ENCODE measurements at places on chromosomes 1 and 21.

GRCh38 chr1:206798384-206798996, 26.2 kb upstream of the IL10 start:
- DNase-seq: no peak

DNA sequence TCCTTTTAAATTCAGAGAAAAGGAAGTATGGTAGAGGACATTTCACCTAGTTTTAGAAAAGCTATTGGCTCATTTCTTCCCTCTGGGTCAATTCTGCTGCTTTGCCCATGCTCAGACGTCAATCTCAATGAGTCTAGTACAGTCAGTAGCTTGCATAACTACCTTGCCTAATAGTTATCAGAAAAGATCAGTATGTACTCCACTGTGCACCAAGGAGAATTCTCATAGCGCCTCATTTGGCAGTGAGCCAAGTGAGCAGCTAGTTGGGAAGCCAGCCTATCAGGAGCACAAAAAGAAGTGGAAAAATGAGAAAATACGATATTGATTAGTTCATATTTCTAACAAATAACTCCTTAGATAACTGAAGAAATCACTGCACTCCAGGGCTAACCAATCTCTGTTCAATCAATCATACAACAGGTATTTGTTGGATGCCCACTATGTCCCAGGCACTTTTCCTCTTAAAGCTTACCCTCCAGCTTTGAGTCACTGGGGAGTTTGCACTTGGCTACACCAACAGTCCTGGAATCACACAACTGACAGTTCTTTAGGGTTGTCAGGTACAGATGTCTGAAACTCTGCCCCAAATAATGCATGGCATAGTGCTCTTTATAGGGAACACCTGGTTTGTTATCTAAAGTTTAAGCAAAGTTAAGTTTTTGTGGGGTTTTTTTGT, 50.2 kb downstream of the PRDX6 start:
- DNase-seq: no peak

DNA sequence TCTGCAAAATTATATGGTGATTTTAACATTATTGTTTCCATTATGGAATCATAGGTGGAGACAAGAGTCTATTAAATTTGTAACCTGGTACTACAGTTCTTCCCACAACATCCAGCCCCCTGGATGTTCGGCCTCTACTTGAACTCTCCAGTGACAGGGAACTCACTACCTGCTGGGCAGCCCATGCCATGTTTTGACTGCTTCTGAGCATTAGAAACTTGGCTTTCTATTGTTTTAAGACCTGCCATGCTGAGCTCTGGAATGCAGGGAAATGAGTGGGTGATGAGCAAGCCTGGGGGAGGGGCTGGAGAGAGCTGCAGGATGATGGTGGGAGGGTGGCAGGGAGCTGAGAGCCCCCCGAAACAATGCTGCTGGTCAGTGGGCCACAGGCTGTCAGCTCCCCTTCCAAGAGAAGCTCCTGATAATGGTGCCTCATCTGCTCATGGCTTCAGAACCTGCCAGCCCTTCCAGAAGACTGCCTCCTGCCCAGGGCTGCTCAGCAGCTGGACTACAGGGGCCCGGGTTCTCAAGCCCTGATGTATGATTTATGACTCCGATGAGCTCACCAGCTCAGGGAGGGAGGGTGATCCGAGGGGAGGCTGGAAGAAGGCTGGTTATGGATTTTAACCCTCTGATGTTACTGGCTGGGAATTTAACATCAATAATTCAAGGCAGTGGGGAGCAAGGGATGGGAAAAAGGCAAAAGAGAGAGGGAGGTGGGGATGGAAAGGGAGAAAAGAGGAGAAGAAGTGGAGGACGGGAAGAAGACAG, 205.0 kb downstream of the HIVEP3 start:
- no peak for DNase-seq

DNA sequence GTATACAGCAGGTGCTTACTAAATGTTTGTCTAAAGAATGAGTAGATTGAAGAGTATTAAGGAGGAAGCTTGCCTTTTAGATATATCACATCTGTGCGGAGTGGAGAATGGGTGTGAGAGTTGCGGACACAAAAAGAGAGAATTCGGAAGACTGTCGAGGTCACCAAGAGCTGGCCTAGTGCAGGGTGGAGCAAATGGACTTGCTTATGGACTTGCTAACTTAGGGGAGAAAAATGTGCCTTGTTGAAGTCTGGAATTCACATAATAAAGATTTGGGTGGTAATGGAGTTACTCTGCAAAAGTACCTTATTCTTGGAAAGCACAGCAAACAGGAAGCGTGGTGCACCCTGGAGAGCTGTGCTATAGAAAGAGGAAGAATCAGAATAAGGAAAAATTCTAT, 361.7 kb downstream of the PRDM2 start:
- DNase-seq: no peak

DNA sequence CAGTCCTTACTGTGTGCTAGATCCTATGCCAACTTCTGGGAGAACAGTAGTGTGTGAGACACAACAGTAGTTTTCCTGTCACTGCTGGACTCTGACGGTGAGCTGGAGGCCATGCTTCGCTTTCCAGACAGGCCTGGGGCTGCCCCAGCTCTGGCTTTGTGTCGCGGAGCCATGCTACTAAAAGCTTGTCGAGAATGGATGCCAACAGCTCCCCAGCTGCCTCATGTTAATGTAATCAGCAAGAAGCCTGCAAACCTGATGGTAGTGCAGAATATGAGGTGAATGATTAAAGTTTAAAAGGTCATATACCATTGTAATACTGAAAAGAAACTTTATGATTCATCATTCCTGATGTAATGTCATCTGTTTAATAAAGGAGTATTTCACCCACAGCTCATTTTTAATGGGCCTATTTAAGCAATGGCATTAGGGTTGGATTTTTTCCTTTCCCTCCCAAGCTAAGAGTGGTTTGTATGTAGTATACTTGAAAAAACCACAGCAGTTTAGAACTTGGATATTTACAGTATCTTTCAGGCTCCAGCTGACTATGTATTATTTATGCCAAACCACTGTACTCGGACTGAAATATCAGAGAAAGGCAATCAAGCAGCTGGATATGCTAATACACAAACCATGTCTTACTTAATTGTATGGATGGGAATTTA, 343.0 kb downstream of the NUF2 start:
- DNase-seq: no peak

DNA sequence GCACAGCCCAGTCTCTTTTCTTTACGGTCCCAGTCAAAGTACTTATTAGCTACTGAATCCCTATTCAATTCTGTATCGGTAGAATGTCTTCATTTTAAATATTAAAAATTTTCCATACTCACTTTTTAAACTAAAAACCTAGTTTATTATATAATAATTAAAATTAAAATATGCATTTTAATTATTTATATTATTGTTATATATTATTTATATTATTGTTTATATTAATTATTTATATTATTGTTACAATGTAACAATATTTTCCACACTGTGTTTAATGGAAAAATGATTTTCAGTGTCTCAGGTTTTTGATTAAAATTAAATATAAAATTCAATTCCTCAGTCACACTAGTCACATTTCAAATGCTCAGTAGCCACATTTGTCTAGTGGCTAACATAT, 18.2 kb upstream of the PPP2R5A start:
- no peak for DNase-seq

DNA sequence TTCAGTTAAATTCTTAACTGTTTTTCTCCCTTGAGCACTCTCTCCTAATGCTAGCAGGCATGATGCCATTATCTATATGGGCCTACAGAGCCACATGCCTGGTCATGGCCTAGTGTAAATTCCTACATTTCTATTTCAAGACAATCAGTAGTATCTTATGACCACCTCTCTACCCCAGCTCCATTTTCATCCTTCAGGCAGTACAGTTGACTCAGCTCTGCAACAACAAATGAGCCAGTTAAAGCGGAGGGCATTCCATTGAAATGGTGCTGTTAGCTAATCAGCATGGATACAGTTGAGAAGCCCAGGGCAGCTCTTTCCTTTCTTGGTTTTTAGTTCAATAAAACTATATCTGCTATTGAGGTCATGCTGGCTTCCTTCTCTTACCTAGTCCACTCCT, 150.0 kb downstream of the PPP1R12B start:
- DNase-seq: no peak

GRCh38 chr1:59015708-59016107, 231.9 kb upstream of the JUN start:
- DNase-seq: no peak

- no peak for DNase-seq
Measured at GRCh38 chr1:15167386-15167785, 13.8 kb downstream of the TMEM51 start.

- DNase-seq: no peak
Measured at GRCh38 chr21:25842925-25843324, 108.2 kb downstream of the GABPA start.

GRCh38 chr1:43557744-43558245, 27.1 kb downstream of the PTPRF start:
- DNase-seq: peak; percentile 69

DNA sequence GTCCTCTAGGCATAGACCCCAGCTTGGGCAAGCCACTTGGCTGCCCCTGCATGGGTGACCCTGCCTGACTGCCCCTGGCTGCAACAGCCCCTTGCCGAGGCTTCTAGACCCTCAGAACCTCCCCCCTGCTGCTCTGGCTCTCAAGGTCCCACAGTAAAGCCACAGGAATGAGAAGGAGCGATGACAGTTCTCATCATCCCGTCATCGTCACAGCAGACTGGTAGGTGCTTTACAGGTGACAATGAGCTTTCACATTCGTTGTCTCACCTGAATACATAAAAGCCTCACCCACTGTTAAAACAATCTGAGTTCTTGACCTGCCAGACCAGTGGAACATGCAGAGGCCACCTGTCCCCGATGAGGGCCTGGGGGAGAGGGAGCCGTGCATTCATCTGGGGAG, 36.0 kb upstream of the GPR157 start:
- DNase-seq: no peak

- DNase-seq: no peak
Measured at GRCh38 chr1:1832166-1832565, 53.9 kb upstream of the NADK start.

GRCh38 chr21:28230559-28230958, 762.1 kb downstream of the LTN1 start:
- no peak for DNase-seq

- DNase-seq: no peak
Measured at GRCh38 chr1:151474745-151475144, 15.5 kb upstream of the POGZ start.

DNA sequence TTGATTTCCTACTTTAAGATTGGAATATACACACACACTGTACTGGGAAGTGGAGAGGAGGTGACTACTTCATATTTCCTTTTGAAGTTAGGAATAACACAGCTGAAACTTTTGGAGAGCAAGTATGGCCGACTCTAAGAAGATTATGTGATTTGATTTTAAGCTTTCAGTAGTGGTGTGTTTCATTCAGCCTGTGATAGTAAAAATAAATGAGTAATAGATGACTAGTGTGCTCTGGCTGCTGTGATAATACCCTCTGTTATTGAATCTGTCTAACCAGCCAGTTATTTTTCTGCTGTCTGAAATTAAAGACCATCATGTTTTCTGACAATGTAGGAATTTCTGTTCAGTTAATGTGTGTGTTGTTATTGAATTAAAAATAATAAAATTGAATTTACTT, 48.3 kb downstream of the CTTNBP2NL start:
- DNase-seq: no peak

DNA sequence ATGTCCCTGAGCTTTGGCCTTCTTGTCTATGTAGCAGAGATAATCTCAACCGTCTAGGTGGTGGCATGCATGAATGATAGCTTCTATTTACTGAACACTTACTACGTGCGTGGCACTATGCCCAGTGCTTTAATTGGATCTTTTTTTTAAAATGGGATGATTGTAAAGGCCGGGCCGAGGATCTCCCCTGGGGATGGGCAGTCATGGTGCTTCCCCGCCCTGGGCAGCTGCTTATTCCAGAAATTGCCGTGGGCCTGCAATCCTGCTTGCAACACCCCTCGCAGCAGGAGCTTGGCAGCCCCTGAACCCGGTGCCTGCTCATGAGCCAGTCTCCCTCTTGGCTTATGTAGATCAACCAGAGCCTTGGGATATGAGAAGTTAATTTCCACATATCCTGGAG, 360.7 kb downstream of the CAMTA1 start:
- no peak for DNase-seq

- DNase-seq: no peak
Measured at GRCh38 chr1:228279722-228280105, 71.9 kb downstream of the OBSCN start.

GRCh38 chr1:153122831-153123421, 9.6 kb upstream of the SPRR2F start:
- DNase-seq: no peak

DNA sequence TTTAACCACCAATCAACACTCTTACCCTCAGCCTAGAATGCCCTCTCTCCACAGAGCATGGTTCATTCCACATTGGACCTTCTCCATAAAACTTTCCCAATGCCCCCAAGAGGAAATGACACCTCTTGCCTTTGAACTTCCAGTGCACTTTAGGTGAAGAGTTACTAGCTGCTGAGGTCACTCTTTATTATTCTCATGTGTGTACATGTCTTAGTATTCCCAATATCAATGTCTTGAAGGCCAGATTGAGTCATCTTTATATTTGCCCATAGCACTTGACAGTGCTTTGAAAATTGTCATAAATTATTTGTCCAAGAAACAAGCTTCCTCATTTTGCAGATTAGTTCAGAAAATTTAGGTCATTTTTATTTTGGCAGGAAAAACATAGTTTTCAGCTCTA, 8.1 kb upstream of the DNASE2B start:
- no peak for DNase-seq

DNA sequence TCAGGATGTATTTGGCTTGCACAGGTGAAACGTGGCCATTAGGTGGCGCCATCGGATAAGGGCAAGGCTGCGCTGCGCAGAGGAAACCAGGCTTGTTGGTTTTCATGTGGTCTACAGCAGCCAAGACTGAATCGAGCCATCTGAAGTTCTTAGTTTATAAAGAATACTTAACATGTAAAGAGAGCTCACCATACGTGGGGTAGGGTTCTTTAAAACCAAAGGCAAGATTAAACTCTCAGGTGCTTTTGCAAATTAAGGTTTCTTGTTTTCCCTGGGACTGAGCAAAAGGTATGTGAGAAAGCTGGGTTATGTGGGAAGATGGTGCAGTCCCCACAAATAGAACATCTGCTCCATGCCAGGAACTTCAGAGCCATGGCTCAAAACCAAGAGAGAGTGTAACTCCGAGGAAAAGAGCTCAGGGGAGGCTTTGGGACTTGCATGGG, 9.3 kb downstream of the MASP2 start:
- DNase-seq: peak; percentile 86

DNA sequence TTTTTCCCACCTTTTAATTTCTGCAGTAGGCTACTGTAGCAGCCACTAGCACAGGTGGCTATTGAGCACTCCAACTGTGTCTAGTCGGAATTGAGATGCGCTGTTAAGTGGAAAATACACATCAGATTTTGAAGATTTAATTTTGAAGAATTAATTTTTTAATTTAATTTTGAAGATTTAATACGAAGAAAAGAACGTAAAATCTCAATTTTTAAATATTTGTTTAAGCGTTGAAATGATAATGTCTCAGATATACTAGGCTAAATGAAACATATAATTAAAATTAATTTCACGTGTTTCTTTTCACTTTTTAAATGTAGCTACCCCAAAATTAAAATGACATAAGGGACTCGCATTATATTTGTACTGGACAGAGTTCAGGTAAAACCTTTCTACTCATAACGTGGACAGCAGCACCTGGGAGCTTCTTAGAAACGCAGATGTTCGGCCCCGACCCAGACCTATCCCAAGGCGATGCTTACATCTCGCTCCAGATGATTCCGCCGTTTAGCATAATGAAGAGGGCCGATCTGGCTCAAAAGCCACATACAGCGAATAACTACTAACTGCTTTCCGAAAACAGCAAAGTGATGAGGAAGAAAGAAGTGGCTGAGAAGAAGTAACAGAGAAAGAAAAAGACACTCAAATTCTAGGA, 717 bp downstream of the CRYZL1 start:
- DNase-seq: no peak

GRCh38 chr1:68377098-68377497, 72.7 kb downstream of the RPE65 start:
- DNase-seq: no peak

- peak; percentile 77 for DNase-seq
Measured at GRCh38 chr1:8370046-8370881, 52.4 kb downstream of the SLC45A1 start.
